Inflammatory macrophage treated with lipopolysaccharide for 4 hours (primary cell): ENCODE measurements at places on chromosomes 12 and 14.

GRCh38 chr12:11785712-11786111 lies 136.2 kb downstream of the ETV6 start:
- no peak for DNase-seq

DNA sequence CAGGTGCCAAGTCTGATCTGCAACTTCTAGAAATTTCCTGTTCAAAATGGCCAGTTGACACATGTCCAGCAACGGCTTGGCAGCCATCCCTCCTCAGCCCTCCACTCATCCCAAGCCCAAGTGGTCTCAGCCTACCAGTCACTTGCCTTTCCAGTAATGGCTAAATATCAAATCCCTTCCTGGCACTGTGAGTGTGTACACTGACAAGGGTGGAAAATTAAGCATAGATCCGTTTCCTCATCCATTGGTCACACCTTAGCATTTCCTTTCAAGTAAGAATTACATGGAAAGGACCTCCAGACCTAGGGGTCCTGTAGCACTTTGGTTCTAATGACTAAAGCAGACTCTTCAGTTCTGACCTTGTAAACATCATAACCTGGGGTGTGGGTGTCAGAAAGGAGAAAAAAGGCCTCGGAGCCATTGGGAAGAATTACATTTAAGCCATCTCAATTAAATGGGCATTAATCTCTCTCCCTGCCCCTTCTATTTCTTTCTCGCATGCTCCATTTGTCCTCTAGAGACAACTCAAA lies 15.4 kb downstream of the LLPH start:
- no peak for DNase-seq

- no peak for DNase-seq
Observed at GRCh38 chr14:61510736-61511557, 184.4 kb upstream of the HIF1A start.

GRCh38 chr14:81313775-81314429 lies 86.2 kb downstream of the STON2 start:
- DNase-seq = peak; percentile 66

DNA sequence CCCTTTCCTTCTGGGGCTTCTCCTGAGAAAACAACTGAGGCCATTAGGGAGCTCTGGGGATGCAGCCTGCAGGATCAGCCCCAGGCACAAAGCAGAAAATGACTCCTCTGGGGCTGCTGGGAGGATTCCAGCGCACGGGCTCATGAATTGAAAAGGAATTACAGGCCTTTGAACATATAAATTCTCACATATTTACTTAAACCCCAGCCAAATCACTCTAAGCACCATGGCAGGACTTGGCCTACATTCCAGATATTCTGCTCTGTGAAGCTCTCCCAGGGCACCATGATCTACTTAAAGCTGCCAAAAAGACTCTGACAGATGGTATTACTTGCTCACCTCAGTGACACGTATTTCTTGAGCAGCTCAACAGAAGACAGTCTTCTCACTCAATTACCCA lies 87.2 kb downstream of the ZFC3H1 start:
- DNase-seq = no peak

- DNase-seq = no peak
Observed at GRCh38 chr12:52210925-52211650, 19.3 kb upstream of the KRT80 start.

GRCh38 chr12:91490667-91491311 lies 308.2 kb upstream of the DCN start:
- DNase-seq = no peak

DNA sequence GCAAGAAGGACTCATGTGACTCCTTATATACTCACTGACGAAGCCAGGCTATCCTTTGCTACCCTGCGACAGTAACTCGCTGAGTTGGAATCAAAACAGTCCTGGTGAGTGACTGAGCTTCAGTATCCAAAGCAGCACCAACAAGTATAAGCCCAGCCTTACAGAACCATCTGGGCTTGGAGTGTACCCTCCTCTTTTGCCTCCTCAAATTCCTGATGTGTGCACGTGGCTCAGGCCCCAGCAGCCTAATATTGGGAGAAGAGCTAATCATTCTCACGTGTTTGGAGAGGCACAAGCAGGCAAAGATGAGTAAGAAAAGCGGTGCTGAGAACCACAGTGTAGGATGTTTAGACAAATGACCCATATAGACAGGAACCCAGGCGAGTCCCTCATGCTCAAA lies 34.4 kb downstream of the PPTC7 start:
- no peak for DNase-seq

GRCh38 chr14:105118646-105119407 lies 49.7 kb downstream of the JAG2 start:
- DNase-seq = peak; percentile 1

GRCh38 chr12:50546441-50547318 lies 41.9 kb downstream of the DIP2B start:
- no peak for DNase-seq
